ENCODE measurements at places on chromosomes 11 and 22.

DNA sequence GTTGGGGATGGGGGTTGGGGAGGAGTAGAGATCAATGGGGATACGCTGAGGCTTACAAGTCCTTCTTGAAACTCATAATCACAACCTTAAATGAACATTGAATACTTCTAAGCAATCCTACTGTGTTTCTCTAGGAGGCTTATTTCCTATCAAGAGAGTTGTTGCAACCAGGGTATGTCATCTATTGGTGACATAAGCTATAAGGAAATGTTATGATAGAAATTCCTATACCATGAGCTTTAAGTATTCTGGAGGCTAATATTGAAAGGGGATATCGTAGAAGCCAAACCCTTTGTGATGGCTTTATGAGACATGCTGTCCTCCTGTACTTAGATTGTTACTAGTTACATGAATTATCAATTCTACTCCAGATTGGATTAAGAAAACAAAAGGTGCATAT is 72.9 kb downstream of the DKK3 start:
- no peak for DNase-seq

GRCh38 chr22:19213442-19214077 is 35.0 kb upstream of the SLC25A1 start:
- no peak for DNase-seq

DNA sequence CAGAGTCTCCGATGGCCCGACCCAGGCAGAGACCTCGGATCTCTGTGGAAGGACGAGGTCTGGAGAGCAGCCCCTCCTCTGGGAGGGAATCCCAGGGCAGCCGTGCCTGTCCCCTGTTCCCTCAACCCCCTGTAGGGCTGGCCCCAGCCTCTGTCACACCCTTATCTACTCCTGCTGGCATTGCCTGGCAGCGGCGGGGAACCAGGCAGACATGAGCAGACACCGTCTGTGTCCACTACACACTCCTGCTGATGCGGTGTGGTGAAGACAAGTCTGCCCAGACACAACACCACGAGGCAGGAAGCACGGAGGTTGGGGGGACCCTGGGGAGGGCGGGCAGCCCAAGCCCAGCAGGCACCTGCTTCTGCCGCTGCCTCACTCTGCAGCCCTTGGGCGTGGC is 52.5 kb upstream of the A4GALT start:
- DNase-seq: no peak

- DNase-seq: no peak
Observed at GRCh38 chr11:14308114-14308896, 50.7 kb downstream of the RRAS2 start.

DNA sequence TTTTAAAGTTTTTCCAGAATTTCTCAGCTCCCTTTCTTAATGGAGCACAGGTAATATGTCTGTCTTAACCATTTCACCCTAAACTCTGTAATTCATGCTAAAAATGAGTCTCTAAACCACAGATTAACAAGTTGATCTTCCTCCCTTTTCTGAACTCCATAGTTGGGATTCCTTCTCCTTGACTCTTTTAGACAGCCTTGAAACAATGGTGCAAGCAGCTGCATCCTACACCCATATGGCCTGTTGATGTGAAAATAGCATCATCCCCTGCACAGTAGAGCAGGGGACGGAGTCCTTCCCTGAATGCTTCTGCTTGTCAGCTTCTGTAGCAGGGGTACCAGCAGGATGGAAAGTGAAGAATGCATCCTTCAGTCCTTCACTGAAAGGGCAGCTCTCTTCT is 192.8 kb upstream of the SORL1-AS1 start:
- DNase-seq: no peak

DNA sequence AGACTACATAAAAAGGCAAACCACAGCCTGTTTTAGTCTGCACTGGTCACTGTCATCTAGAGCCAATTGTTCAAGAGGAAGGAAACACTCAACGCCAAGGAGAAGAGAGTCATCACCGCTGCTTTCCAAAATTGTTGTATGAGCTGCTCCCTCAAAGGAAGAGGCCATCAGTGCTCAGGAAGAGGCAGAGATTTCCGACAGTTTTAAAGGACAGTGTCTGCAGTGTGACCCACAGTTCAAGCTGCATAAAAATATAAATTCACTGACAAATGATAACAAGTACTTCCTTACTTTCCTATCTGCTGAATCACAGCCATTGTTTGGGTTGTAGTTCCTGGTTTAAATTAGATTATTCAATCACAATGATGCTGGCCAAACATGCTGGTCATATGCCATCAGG is 16.4 kb downstream of the PRCP start:
- DNase-seq: no peak

- no peak for DNase-seq
Observed at GRCh38 chr11:71446942-71447688, 1.1 kb downstream of the DHCR7 start.

GRCh38 chr22:31852691-31853421 is 91.5 kb upstream of the YWHAH start:
- DNase-seq: no peak

DNA sequence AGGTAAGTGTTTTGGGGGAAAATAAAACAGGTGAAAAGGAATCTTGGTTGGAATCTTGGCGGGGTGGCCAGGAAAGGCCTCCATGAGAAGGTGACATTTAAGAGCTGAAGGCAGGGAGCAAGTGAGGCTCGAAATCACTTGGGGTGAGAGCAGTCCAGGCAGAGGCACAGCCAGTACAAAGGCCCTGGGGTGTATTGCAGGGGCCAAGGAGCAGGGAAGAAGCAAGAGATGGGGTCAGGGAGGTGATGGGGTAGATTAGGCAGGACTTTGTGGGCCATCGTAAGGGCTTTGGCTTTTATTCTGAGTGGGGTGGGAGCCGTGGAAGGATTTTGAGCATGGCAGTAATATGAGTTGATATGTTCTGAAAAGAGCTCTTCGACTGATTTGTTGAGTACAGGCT is 551.1 kb downstream of the MN1 start:
- DNase-seq: no peak

DNA sequence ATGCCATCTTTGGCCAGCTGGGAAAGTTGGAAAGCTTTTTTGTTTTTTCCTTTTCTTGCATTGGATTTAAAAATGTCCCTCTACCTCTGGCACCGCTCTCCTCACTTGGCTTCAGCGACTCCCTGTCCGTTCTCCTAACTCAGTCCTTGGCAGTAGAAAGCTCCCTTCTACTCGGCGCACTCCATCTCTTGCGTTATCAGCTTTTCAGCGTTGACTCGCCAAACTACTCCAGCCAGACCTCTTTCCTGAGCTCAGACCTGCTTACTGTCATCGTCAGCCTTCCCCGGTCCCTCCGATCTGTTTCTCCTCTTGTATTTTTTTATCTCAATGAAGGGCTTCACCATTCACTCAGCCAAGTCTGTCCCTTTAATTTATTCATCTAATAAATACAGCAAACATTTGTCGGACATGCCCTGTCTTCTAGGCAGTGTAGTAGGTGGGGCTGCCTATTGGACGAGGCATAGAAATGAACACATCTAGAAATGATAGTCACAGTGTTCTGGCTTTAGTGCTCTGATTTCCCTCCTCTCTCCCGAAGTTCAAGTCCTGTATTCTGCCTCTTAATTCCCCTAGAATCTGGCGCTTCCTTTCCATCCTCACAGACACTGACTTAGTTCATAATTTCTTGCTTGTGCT is 839 bp downstream of the CEP164 start:
- DNase-seq: no peak

DNA sequence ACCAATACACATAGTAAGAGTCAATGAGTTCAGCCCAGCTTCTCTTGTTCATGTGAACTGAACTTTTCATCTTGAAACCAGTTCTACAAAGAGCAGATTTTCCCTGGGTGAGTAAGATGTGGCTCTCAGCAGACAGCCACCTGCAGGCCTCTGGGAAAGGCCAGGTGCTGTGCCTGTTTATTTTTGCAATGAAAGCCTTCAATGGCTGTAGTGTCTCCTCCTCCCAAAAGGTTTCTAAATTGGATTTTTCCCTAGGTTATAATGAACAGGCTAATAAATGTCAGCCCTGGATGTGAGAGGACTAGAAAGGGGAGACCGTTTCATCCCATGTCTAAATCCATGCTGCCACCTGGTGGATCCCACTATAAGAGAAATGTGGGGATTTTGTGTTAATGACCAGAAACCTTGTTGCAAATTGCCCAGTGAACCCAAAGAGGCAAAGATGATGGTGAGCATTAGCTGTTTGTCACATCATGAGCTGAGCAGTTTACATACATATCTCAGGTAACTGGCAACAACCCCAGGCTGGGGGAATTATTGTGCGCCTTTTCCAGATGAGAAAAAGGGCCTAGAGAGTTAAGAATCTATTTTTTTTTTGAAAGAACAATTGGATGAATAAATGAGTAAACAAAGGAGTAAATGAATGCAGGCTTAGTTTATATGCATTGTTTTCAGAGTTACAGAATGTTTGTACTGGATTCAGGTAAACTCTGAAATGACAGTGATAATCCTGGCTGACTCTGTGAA is 12.7 kb downstream of the C11orf91 start:
- DNase-seq: peak; percentile 69

- DNase-seq: no peak
Observed at GRCh38 chr11:11981364-11981763, 27.1 kb downstream of the DKK3 start.

- no peak for DNase-seq
Observed at GRCh38 chr22:36765131-36765942, 10.6 kb downstream of the IFT27 start.

DNA sequence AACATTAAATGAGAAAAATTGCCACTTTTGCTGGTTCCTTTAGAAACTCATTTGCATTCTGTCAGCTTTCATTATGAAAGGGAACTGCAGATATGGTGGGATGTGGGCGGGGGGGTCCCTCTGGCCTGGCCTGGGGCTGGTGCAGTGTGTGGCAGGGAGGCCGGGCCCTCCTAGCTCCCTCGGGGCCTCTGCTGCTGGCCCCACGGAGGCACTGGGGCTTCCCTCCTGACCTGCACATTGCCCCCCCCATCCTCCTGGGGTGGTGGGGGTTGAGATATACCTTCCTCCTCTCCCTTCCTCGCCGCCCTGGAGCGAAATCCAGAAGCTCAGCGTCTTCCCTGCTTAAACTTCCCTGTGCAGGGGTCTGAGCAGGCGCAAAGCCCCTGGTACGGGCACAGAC is 1005.9 kb downstream of the BRD1 start:
- no peak for DNase-seq

DNA sequence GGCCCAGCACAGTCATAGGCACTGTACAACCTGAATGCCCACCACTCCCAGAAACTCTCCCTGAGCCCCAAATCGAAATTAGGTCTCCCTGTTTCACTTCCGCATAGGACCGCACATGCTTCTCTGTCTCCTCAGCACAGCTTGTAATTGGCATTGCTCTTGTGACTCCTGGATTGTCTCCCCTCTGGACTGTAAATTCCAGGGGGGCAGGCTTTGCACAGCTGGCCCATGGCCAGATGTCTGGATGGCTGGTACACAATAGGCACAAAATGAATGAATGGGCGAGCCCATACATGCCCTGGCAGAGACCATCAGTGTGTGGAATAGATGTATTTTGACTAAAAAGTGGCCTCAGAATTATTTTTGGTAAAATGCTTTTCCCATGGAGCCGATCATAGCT is 63.3 kb upstream of the PHF21B start:
- DNase-seq: no peak

GRCh38 chr22:49233507-49234100 is 594.1 kb downstream of the BRD1 start:
- DNase-seq: no peak

DNA sequence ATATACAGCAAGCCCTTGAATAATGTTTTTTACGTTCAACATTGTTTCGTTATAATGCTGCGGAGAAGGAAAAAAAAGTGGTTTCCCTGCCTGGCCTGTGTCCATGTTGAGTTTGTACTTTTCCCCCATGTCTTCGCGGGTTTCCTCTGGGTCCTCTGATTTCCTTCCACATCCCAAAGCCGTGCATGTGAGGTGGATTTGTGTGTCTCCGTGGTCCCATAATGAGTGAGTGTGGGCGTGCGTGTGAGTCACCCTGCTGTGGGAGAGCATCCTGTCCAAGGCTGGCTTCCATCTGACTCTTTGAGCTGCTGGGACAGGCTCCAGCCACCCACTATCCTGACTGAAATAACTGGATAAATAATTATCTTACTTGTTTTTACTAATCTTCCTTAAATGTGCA is 29.6 kb upstream of the SNX19 start:
- no peak for DNase-seq

- DNase-seq: no peak
Observed at GRCh38 chr11:118620529-118621070, 13.2 kb downstream of the PHLDB1 start.

- DNase-seq: no peak
Observed at GRCh38 chr11:126817096-126817495, 183.5 kb downstream of the KIRREL3 start.

DNA sequence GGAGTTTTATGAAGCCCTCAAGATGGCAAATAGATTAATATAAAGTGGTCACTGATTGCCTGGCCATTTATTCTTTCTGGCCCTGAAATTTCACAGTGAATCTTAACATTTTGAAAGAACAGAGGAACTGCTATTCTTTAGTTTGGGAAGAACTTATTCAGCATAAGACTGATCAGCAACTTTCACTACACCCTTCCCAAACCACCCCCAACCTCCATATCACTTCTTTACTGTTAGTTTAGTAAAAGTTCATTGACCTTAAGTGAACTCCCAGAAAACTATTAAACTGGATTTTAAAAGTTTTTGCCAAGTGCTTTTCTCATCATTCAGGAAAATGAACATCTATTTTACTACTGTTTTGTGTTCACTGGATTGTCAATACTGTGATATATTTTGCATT is 77.4 kb downstream of the NARS2 start:
- DNase-seq: no peak

- DNase-seq: peak; percentile 37
Observed at GRCh38 chr11:121367001-121367843, 74.7 kb downstream of the SC5D start.

- DNase-seq: peak; percentile 14
Observed at GRCh38 chr11:22634897-22635629, 9.4 kb upstream of the FANCF start.
